ENCODE measurements at places on chromosomes 12 and 14.

DNA sequence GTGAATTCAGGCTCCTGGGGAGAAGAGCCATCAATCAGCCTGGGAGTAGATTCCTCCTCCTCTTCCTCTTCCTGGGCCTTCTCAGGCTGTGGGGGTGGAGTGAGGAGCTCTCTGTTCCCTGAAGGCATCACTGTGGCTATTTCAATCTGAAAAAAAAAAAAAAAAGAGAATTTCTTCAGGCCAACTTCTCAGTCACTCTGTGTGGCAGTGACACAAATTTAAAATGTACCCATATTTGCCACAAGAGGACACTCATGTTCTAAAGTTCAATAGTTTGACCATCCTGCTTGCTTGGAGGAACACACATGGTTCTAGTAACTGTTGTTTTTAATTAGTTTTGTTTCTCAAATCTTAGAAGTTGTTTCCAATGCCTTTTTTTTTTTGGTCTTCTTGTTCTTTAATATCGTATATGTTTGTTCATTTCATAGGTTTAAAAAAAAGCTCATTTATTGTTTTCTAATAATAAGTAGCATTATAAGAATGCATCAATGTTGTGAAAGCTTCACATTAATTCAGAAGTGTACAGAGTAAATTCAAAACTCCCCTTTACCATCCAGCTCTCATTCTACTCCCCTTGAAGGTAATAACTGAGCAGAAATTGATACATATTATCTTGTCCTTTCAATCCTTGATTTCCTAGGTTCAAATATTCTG lies 23.3 kb upstream of the CCER1 start:
- peak; percentile 39 for DNase-seq

DNA sequence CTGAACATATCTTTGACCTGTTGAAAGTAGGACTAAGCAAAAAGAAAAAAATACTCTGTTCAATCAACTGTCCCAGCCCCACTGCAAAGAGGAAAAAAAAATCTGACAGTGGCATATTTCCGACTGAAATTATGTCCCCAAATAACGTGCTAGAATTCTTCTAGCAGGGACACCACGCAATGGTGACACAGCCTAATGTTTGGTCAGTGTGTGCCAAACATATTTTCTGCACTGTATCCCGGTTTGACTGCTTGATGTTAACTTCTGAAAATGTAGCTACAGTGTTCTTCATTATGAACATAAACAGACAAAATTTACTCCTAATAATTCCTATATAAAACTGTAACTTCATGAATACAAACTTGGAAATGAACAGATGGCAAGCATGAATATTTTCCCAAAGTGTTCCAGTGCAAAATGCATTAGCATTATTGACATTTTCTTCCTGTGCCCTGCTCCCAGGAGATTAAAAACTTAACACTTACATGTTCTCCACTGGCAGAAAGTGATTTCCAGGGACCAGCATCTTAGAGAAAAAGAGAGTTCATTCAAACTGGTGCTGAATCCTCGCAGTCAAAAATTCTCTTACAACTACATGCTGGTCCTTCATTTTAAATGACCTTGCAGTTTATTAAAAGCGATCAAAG lies 72.4 kb upstream of the SYT1 start:
- DNase-seq = no peak

DNA sequence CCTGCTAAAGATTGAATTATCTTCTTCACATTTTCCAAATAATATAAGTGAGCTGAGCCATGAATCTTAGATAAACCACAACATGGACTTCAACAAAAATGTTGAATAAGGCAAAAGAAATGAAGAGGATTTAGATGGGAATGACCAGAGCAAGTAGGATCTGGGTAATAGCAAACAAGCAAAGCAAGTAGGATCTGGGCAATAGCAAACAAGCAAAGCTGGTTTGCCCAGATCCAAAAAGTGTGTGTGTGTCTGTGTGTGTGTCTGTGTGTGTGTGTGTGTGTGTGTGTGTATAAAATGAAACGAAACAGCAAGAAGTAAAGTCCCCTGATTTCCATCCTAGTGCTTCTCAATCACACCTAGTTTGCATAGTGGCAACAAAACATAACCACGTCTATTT lies 549.1 kb downstream of the RERGL start:
- no peak for DNase-seq

- DNase-seq = no peak
These were observed 863.7 kb downstream of the LRFN5 start for GRCh38 chr14:42470427-42470719.

GRCh38 chr14:69910871-69911270 lies 31.7 kb downstream of the SMOC1 start:
- no peak for DNase-seq

DNA sequence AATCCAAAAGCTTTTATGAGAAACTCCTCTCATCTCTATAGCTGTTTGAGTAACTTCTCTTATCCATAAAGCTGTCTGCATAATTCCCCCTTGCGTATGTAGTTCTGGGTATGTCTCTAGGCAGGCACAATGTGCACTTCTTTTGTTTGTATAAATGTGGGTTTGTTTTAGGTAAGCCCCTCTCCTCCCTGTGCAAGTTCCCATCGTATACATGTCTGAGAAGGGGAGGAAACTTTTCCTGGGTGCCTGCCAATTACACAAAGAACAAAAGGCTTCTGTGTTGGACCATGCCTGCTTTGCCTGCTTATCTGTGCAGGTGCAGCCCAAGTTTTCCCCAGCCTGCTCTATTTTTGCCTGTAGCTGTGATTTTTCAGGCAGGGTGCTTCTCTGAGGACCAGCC lies 96.7 kb downstream of the CCER1 start:
- peak; percentile 50 for DNase-seq

Measured in A172 (cell line).